NCI-H748 treated with DMSO at 0.1 percent for 48 hours (cell line): ENCODE measurements at places on chromosomes 1 and 21.

DNA sequence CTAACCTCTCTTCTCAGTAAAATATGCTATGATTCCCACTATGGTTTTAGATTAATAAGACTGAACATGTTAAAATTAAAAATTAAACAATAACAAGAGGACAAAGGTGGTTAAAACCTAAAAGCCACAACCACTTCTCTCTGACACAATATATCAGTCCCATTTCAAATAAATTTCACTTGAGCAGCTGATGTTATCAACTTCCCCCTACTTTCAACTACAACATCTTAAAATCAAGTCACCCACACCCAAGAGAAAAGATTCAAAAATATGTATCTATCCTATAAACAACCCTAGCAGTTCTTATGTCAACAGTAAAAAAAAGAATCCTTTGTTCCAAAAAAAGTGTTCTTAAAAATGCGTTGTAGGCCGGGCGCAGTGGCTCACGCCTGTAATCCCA lies 7.5 kb downstream of the PUM1 start:
- DNase-seq = no peak

GRCh38 chr1:87795615-87796337 lies 467.1 kb downstream of the LMO4 start:
- no peak for DNase-seq

DNA sequence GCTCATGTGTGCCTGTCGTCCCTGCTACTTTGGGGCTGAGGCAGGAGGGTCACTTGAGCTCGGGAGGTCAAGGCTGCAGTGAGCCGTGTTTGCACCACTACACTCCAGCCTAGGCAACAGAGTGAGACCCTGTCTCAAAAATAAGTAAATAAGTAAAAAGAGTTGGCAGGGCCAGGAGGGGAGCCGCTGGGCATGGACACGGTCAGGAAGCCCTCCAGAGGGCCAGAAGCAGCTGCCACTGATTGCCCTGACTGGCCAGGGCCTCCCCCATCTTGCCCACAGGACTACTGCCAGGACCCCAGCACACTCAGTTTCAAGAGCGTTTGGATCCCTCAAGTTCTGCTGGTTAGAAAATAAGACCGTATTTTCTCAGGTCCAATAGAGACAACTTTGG lies 112.2 kb upstream of the IPO9 start:
- no peak for DNase-seq

DNA sequence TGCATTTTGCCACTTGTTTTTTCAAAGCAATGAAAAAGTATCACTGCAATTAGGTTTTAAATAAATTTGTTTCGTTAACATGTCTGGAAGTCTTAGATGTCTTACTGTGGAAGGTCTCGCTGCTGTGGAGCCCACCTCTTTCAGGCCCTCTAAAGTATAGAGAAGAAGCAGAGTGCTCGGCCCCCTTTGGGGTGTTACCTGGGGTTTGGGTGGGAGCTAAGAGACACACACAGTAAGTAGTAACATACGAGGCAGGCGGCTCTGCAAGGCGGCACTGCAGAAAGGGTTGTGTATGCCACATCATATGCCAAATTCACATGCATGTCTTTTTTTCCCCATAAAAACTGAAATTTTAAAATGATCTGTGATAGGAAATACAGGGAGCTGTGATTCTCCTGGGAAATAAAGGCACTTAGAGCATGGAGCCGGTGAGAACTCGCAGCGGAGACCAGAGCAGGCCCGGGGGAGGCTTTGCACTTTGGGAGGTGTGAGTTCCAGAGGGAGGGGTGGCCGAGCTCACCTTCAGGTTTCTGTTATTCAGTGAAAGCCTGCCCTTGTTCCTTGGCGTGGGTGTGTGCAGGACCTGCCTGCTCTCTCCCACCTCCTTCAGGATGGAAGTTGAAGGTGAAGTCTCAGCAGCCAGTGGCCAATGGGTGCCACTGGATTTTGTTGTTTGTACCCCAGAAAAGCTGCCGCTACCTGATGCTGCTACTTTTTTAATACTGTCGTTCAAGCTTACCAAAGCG lies 35.7 kb upstream of the PWP2 start:
- no peak for DNase-seq

DNA sequence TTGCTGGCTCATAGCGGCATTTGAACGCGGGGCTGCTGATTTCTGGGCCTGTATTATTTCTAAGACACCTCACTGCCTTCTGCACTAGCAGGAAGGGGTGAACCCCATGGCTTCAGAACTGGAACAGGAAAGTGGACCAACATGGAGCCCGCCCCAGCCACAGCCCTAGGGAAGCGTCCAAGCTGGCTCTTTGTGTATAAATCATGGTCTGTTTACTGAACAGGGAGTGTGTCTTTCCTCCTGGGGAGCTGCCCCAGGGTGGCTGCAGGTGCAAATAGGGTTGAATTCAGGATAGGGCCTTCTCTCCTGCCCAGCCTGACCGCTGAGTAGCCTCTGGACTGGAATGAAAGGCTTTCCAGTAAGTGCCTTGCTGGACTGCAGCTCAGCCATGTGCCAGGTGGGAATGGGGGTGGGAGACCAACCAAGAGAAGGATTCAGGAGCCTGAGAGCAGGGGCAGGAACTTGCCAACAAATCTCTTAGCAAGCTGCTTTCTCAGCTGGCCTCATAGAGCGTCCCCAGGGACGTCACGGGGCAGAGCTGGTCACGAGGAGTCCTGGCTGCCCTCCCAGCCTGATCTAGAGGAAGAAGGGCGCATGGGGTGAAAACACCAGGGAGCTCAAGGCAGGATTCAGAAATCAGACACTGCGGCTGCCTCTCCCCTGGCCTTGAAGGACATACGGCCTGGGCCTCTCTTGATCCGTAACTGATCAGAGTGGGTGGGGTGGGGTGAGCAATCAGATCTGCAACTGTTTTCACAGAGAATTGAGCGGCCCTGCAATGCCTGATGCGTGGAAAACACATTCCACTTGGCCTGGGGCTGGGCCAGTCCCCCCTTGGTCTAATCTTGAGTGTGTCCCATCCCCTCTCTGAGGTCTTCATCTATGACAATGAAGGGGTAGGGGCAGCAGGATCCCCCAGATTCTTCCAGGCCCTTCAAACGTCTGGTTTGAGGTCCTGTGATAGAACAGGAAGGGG lies 56.5 kb upstream of the SELENON start:
- DNase-seq = no peak

DNA sequence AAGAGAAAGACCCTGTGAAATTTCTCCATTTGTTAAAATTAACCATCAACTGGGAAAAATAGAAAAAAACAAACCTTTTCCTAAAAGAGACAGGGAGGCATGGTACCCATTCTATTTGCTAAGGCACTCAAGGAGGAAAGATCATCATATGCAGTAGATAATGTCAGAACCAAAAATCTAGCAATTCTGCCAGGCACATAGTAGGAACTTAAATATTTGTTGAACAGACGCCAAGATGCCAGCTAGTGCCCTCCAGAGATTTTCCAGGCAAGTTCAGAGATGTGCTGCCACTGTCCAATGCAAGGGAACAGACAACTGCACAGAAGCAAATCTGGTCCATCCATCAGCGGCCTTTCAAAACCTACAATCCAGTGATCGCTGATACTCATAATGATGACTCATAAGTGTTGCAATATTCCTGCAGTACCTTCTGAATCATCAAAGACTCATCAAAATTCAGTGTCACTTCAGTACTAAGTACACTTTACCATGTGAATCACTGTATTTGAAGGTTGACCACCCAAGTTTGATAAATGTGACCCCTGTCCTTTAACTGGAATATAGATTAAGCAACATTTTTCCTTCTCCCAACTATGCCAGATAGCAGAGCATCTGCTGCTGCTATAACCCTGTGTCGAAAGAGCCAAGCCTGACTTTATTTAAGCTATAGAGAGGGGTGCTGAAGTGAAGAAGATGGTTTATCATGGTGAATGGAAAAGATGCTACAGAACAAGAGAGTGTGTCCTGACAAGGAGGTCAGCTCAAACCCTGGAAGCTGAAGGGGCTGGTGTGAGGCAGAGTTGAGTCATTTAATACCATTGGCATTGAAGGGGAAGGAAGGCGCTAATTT lies 99.1 kb downstream of the MT1HL1 start:
- no peak for DNase-seq

DNA sequence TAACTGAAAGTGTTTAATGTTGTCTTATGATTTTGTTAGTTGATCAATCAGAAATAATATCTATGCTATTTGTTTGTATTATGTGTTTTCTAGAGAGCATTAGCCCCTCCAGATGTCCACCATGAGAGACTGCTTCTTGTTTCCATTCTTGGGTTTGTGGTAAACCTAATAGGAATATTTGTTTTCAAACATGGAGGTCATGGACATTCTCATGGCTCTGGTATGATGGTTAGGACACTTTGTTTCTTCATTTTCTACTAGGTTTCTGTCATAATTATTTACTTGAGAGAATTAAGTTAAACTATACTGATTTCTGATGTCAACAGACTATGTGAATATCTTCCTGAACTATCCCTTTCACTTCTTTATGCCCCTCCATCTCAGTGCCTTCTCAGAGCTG lies 16.1 kb downstream of the SLC30A7 start:
- no peak for DNase-seq

GRCh38 chr1:34785231-34785874 lies 4.3 kb downstream of the GJB3 start:
- no peak for DNase-seq

- no peak for DNase-seq
Measured at GRCh38 chr1:71224741-71225377, 144.0 kb upstream of the ZRANB2 start.

DNA sequence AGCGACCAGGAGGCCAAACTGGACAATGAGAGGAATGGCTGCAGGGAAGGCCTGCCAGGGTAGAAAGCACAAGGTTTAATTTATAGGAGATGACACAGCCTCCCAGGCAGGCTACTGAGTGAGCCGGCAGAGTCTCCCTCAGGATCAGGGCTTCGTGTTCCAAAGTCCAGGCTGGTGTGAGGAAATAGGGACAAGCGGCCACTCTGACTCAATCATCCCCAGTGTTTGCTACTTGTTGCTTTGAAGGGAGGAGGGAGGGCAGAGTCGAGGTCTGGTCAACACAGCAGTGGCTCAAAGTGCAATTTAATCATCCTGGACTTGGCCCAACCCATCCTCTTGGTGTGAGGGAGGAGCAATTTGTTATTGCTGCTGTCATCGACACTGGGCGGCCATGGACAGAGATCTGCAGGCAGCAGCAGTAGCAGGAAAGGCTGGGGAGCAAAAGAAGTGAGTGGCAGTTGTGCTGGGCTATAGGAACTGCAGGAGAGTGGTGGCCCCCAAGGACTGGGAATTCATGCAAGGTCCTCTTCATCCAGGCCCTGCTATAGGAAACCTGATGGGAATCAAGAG lies 27.5 kb downstream of the TBX15 start:
- no peak for DNase-seq

DNA sequence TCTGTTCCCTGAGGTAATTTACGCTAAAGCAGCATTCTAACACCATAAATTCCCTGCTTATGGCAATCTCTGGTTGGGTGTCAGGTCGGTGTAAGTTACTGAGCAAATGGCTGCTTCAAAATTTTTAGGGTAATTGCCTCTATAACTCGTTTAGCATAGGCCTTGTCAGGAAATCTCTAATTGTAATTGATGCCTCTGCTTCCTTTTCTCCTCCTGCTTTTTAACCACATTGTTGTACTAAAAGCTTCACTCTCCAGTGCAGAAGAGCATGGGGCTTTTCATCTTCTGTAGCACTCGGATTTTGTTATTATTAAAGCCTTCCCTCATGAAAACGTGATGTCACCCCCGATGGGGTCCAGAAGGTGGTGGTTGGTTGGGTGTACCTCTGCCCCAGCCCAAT lies 141.6 kb upstream of the NBPF11 start:
- DNase-seq = no peak

GRCh38 chr1:236124965-236125364 lies 17.4 kb upstream of the GPR137B start:
- DNase-seq = no peak

GRCh38 chr21:33022489-33022827 lies 3.3 kb upstream of the OLIG2 start:
- DNase-seq = no peak

- DNase-seq = no peak
Measured at GRCh38 chr1:233869680-233870079, 34.8 kb upstream of the SLC35F3 start.

GRCh38 chr1:230301822-230302221 lies 124.3 kb downstream of the PGBD5 start:
- no peak for DNase-seq

- DNase-seq = peak; percentile 97
Measured at GRCh38 chr1:43545695-43546387, 15.2 kb downstream of the PTPRF start.

- no peak for DNase-seq
Measured at GRCh38 chr1:225441314-225442122, 13.7 kb upstream of the LBR start.

GRCh38 chr1:150529017-150529416 lies 13.5 kb downstream of the FALEC start:
- no peak for DNase-seq

- DNase-seq = no peak
Measured at GRCh38 chr1:226279498-226279897, 29.5 kb downstream of the LIN9 start.

DNA sequence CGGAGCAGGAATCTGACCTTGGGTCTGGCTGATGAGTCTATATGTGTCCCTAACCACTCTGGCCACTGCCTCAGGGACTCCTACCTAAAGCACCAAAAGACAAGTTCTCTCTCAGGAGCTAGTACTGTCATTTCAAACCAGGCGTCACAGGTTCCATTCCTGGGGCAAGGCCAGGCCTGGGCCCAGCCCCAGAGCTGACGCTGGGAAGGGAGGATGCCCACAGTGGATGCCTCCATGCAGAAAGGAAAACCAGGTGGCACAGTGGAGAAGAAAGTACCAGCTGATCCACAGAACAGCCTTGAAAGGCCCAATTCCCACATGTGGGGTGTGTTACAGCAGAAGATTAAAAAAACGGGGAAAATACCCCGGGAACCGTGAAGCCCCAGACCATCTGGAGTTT lies 77.4 kb downstream of the DMRTB1 start:
- DNase-seq = no peak

GRCh38 chr1:223609977-223610376 lies 55.5 kb downstream of the CAPN8 start:
- DNase-seq = no peak

DNA sequence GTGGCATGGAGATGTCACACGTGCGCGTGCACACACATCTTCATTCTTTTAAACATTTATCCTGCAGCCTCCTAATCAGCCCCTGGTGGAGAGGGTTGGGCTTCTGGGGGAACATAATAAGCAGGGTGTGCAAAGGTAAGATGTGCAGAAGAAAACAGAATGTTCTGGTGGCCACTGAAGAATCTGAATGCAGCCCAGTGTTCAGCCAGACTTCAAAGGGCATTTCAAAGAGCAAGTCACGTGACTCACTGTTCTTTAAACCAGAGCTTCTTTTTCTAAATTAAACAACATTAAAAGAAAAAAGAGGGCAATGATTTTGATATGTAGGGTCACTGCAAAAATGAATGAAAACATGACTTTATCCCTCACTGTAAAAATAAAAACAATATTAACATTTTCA lies 89.8 kb downstream of the ABCA4 start:
- no peak for DNase-seq

DNA sequence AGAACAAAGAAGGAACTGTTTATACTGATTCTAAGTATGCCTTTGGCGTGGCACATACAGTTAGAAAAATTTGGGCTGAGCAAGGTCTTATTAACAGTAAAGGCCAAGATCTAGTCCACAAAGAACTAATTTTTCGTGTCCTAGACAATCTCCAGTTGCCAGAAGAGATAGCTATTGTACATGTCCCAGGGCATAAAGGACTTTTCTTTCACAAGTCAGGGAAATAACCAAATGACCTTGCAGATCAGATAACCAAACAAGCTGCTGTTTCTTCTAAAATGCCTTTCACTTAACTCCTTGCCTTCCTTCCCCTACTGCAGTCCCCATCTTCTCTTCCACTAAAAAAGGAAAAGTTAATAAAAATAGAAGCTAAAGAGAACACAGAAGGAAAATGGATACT lies 4.0 kb downstream of the TEX50 start:
- no peak for DNase-seq
